ENCODE measurements at places on chromosomes 3 and 15. TPM values are rescaled to one million over a fixed set of nuclear protein-coding genes. Genes with fewer than 3 reads are reported as not detected.

GRCh38 chr15:29116970-29117700 lies 152.5 kb downstream of the NSMCE3 start:
- no peak for DNase-seq
- H3K36me3 ChIP-seq = no peaks in the 10 kb centered on the region
- H3K4me3 ChIP-seq = no peak overlapping the region
- peaks cover 16% of the 10 kb centered on the region for H3K27me3 ChIP-seq
- no peaks in the 10 kb centered on the region for H3K4me1 ChIP-seq
- H3K27ac ChIP-seq = no peak overlapping the region

DNA sequence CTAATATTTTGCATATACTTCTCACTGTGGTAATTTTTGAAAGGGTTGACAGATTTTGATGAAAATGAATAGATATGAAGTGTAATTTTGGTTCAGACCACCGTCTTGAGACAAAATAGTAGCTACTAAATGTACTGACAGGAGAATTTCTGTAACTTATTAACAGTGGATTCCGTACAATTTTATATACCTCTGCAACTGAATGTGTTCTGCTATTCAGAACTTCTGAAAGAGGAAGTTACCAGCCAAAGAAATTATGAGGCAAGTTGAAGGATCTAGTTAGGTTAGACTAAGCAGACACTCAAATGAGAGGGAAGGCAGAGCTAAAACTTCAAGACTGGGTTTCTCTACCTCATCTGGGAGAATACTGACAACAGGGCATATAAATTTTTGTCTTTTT lies 29.4 kb downstream of the GAP43 start:
- no peaks in the 10 kb centered on the region for H3K36me3 ChIP-seq
- peaks cover 6% of the 10 kb centered on the region for H3K4me1 ChIP-seq
- H3K27ac ChIP-seq = no peak overlapping the region
- DNase-seq = no peak
- no peak overlapping the region for H3K4me3 ChIP-seq

DNA sequence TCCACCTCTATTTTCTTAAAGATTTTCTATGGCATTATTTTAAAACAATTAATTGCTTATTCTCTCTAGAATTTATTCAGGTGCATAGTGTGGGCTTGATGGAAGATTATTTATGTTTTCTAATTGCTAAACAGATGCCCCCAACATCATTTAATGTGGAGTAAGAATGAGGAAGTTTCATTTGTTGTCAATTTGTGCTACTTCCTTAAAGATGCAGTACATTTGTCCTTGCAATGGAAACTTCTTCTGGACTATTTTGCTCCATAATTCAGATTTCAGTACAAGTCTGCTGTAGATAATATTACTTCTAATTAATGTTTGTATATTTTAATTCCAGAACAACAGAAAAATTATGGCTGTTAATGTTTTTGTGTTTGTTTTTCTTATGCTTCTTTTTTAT lies 104.8 kb downstream of the TGFBR2 start:
- no peaks in the 10 kb centered on the region for H3K36me3 ChIP-seq
- H3K4me3 ChIP-seq = no peak overlapping the region
- DNase-seq = no peak
- no peaks in the 10 kb centered on the region for H3K27me3 ChIP-seq
- no peak overlapping the region for H3K27ac ChIP-seq
- peaks cover 5% of the 10 kb centered on the region for H3K4me1 ChIP-seq

DNA sequence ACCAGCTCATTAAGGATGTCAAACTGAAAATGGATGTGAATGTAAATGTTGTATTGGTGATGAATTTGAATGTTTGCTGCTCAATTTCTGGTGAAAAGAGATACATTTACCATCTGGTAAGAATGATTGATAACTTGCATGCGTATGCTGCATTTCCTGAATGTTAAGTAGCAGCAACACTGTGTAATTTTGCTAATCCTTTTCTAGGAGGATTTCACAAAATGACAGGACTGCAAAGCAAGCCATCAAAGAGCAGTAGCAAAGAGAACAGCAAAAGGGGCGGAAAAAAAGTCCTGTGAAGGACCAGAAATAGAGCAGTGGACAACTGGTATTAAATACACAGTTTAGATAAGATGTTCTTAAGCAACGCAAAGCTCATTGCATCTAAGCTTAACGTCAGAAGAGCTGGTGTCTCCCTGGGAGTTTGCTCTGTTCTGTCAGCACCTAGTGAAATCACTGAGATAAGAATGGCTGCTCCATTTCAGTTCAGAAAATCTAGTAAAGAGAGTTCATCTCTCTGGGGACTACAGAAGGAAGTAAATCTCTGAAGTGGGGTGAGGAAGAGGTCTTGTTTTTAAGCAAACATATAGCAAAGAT lies 23.5 kb upstream of the PAQR5 start:
- no peak overlapping the region for H3K27ac ChIP-seq
- no peaks in the 10 kb centered on the region for H3K27me3 ChIP-seq
- no peak for DNase-seq
- no peak overlapping the region for H3K4me3 ChIP-seq
- no peaks in the 10 kb centered on the region for H3K4me1 ChIP-seq

DNA sequence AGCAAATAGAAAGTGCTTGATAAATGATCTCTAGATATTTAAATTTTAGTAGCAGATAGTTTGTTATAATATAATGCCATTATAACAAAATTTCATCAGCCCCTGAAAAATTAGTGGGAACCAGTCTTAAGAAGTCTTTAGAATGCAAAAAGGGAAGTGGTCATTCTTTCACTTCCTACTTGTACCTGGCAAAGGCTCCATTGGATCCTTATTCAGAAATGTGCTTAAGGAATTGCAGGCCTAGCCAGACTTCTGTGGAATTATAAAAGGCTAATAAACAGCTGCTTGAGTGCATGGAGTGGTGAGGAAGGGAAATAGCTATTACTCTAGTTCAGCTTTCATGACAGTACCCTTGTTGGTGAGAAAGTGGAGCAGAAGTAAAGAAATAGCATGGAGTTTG lies 24.2 kb downstream of the PPM1L start:
- H3K27me3 ChIP-seq = no peaks in the 10 kb centered on the region
- H3K4me3 ChIP-seq = no peak overlapping the region
- no peak overlapping the region for H3K27ac ChIP-seq
- H3K4me1 ChIP-seq = no peaks in the 10 kb centered on the region
- H3K36me3 ChIP-seq = no peaks in the 10 kb centered on the region
- no peak for DNase-seq

The GPR149 gene
- not detected for total RNA-seq

The DNASE1L3 gene
- not detected for total RNA-seq

The SLC22A14 gene
- total RNA-seq = 0.64 TPM

The CAMK2N2 gene
- total RNA-seq = 6.1 TPM
